SW 1271 (cell line): ENCODE measurements at places on chromosomes 5 and 9.

- no peak for DNase-seq
These were observed 1.6 kb upstream of the PRDM6 start for GRCh38 chr5:123087173-123088030.

DNA sequence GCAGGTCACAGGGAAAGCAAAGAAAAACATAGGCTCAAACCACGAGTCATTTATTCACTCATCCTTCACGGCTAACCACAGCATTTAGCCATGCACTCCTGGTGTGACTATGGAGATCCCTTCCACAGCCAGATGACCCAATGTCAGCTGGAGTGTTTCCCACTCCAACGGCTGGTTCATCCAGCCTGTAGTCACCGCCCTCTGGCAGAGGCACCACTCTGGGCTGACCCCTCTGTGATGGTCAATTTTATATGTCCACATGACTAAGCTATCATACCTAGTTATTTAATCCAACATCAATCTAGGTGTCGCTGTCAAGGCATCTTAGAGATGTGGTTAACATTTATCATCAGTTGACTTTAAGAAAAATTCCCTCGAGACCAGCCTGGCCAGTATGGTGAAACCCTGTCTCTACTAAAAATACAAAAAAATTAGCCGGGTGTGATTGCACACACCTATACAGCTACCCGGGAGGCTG is 9.5 kb upstream of the PHF19 start:
- no peak for DNase-seq

- DNase-seq = no peak
These were observed 61.5 kb downstream of the KCNV2 start for GRCh38 chr9:2778816-2779215.

- no peak for DNase-seq
These were observed 84.5 kb upstream of the RPS23 start for GRCh38 chr5:82362636-82363035.

DNA sequence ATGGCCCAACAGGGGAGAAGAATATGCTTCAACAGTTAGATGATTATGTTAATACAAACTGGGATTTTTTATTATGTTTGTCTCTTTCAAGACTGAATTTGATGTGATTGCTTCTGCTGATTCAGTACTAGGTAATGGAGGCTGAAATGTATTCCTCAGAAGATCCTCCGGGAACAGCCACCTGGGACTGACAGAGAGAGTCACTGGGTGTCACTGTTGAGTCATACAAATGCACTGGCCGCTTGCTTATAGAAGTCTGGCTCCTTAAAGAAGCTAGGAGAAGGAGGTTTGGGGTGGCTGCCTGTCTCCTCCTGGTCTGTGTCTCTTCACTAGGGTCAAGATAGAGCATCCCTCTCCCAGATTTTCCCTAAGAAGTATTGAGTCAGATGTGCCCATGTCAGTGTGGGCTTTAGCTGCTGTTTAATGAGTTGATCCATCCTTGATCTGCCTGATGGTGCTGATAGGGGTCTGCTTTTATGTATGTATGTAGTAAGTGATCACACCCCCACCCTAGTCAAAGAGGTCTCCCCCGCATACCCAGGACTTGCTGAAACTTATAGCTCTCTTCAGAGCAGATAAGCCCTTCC is 773.4 kb downstream of the BRINP1 start:
- DNase-seq = no peak

DNA sequence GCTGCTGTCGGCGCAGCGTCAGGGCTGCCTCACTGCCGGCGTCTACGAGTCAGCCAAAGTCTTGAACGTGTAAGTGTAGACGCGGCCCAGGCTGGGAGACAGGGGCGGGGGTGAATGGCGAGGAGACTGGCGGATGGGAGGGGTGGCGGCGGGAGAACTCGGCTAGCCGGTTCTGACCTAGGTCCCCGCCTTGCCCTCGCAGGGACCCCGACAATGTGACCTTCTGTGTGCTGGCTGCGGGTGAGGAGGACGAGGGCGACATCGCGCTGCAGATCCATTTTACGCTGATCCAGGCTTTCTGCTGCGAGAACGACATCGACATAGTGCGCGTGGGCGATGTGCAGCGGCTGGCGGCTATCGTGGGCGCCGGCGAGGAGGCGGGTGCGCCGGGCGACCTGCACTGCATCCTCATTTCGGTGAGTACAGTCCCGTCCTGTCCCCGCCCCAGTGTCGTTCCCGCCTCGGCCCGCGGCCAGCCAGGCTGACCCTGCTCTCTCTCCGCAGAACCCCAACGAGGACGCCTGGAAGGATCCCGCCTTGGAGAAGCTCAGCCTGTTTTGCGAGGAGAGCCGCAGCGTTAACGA is 745 bp downstream of the GADD45G start:
- no peak for DNase-seq

DNA sequence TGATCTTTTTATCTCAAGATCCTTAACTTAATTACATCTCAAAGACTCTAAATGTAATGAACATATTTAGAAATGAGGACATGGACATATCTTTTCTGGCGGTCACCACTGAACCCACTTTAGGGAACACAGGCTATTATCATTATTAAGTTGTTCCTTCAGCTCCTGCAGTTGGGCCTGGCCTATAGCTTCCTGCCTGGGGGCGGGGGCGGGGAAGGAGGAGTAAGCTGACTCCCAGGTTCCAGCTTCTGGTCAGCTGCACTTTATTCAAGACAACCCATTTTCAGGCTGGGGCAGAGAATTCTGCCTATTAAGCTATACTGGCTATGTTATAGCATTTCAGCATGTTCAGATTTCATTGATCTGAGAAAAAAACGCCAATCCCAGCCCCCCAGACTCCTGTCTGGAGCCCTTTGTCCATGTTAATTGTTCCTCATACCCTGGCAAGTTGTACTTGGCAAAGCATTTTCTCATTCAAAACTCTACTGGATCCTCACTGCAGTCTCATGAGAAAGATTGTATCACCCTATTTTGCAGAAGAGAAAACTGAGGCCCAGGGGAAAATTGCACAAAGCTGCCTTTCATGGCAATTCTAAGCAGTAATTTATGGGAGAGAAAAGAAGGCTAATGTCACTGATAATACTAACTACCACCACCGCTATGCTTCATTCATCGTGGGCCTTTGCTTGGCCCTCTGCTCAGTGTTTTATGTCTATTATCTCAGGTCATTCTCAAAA is 25.1 kb downstream of the COL15A1 start:
- DNase-seq = no peak

DNA sequence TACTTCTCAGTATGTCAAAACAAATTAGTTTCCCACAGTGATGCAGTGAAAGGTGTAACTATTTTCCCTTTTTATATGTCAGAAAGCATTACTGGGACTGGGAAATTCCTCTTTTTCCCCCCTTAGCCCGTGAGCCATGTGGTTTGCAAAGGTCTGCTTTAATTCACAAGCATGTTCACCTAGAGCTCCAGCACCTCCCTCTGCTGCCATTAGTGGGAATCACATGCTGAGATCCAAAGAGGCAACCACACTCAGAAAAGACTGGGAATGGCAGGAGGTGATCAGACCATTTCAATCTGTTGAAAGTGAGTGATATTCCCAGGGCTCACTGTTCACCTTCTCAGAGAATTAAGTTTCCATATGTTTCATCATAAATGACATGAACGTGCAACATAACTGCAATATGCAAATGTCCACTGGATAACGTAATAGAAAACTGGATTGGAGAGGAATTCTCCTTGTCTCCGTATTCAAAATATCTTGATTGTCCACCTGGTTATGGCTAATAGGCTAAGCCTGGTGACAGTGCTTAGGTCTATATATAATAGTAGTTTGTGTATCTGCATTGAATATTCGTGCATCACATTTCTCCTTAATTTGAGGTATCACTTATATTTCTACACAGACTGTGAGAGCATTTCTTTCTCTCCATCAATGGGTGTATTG is 703.5 kb upstream of the WWC1 start:
- peak; percentile 66 for DNase-seq

- no peak for DNase-seq
These were observed 198.6 kb upstream of the CDH6 start for GRCh38 chr5:30994902-30995301.

GRCh38 chr5:132854301-132854700 is 12.0 kb downstream of the GDF9 start:
- no peak for DNase-seq

DNA sequence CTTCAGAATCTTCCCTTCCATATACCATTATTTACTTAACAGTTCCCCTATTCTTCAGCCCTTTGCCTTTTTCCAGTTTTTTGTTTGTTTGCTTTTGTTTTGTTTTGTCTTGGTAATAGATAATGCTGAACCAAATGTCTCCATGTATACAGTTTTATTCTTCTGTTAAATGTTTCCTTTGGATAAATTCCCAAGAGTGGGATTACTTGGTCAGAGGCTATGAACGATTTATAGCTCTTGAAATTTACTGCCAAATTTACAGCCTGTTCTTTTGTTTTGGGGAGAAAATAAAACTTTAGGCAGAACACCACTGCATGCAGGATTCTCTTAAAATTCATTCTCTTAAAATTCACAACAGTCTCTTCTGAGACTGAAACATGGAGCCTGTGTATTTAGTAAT is 38.6 kb downstream of the NR4A3 start:
- no peak for DNase-seq

DNA sequence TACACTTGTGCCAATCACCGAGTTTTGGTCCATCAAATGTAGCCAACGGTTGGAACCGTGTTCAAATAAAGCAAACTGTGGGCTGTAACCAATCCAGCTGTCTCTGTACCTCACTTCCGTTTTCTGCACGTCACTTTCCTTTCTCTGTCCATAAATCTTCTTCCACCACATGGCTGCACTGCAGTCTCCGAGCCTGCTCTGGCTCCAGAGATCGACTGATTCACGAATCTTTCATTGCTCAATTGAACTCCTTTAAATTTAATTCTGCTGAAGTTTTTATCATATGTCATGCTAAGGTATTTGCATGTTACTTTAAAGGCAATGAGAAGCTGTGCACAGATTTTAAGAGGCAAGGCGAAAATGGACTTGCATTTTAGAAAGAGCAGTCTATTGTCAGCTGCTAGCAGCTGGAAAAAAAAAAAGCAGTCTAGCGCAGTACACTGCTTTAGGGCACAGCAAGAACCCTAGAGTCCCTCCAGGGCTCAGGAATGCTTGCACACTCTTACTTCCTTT is 13.2 kb downstream of the TTC39B start:
- no peak for DNase-seq

DNA sequence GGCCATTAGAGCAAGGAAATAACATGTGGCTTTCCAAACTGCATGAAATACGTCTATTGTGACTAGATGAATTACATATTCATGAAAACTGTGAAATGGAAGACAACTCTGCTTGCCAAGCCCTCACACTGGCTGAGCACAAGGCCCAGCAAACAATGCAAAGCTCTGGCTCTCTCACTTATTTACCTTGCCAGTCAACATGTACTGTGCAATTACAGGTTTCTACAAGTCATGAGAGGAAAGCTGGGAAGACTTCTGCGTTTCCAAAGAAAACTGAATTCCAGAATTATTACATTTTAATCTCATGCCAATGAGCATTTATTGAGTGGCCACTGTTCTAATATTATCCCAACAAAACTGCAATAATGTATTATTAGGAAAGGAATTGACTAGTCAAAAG is 12.1 kb upstream of the C5orf63 start:
- no peak for DNase-seq

- no peak for DNase-seq
These were observed 13.4 kb downstream of the PRRX2 start for GRCh38 chr9:129678844-129679243.

- no peak for DNase-seq
These were observed at the start of gene RNF180 for GRCh38 chr5:64165500-64166200. TSS of gene RNF180 (plus strand) at chr5:64165843. CDS start at chr5:64200808, 34,965 bp downstream.

- DNase-seq = no peak
These were observed 82.5 kb downstream of the ESM1 start for GRCh38 chr5:54902791-54903473.

DNA sequence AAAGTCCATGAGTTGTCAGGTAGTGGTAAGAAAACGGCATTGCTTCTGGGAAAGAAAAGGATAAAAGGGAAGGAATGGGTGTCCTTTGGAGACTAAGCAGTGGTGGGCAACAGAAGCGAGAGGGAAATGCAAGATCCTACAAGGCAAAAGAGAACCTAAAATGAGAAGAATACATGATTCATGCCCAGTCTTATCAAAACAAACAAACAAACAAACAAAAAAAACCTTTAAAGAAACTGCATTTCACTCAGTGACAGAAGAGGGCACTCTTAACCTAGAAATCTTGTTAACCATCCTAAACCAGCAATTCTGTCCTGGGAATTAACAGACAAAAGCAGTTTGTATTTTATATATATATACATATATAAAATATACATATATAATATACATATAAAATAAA is 88.5 kb downstream of the SUSD1 start:
- no peak for DNase-seq

DNA sequence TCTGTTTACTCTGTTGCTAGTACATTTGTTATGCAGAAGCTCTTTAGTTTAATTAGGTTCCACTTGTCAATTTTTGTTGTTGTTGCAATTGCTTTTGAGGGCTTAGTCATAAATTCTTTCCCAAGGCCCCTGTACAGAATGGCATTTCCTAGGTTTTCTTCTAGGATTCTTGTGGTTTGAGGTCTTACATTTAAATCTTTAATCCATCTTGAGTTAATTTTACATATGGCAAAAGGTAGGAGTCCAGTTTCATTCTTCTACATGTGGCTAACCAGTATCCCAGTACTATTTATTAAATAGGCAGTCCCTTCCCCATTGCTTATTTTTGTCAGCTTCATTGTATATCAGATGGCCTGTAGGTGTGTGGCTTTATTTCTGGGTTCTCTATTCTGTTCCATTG is 792.4 kb downstream of the PTPRD start:
- DNase-seq = no peak

DNA sequence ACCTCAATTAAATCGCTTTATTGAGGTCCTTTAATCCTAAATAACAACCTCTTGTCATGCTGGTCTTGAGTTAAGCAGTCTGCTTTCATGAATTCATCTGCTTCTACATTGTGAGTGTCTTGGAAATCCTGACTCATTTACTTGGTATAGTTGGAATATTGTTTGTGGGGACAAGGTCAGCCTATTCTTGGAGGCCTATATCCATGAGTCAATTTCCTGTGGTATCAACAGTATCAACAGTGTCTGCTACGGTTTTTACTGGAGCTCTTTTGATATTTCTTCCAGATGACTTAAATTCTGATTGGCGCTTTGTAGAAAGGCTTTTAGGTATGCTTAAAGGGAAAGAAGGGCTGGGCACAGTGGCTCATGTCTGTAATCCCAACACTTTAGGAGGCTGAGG is 71.2 kb upstream of the PARP8 start:
- peak; percentile 76 for DNase-seq

- DNase-seq = no peak
These were observed 128.4 kb upstream of the IER5L start for GRCh38 chr9:129306318-129306973.

- DNase-seq = no peak
These were observed 96.5 kb downstream of the TARS1 start for GRCh38 chr5:33537240-33537639.

GRCh38 chr5:17339841-17340240 is 122.4 kb downstream of the BASP1 start:
- DNase-seq = no peak

DNA sequence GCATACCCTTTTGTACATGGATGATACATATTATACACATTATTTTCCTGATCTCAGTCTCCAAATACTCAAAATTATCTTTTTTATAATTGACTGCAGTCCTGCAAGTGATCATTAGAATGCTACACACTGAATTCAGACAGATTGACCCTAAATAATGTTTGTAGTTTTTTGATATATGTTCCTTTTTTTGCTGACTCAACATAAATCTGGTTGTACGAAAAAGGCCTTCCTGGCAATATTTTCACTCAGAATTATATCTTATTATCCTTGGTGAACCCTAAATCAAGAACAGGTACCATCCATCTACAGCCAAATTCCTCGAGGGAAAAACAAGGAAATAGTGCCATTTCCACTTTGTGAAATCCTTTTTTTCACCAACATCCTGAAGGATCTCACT is 105.6 kb upstream of the RASGRF2 start:
- DNase-seq = no peak
